ENCODE measurements at places on chromosomes 6 and 20.

- DNase-seq = no peak
These were observed 616.3 kb upstream of the MAN1A1 start for GRCh38 chr6:119965900-119966299.

DNA sequence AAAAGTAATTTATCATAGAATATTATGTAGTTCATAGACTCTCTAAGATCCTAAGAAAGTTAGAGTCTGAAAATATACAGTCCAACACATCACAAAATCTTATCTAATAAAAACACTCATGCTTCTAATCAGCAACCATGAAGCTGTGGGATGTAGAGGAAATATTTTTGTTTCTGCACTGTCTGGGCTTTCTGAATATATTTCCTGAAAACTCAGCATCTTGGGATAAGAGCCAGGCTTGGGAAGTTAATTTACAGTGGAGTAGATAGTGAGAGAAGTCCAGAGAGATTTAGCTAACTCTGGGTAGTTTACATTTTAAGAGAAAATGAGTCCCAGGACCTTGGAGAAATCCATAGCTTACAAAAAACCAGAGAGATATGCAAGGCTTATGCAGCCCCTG is 150.4 kb upstream of the BMP5 start:
- DNase-seq = no peak

DNA sequence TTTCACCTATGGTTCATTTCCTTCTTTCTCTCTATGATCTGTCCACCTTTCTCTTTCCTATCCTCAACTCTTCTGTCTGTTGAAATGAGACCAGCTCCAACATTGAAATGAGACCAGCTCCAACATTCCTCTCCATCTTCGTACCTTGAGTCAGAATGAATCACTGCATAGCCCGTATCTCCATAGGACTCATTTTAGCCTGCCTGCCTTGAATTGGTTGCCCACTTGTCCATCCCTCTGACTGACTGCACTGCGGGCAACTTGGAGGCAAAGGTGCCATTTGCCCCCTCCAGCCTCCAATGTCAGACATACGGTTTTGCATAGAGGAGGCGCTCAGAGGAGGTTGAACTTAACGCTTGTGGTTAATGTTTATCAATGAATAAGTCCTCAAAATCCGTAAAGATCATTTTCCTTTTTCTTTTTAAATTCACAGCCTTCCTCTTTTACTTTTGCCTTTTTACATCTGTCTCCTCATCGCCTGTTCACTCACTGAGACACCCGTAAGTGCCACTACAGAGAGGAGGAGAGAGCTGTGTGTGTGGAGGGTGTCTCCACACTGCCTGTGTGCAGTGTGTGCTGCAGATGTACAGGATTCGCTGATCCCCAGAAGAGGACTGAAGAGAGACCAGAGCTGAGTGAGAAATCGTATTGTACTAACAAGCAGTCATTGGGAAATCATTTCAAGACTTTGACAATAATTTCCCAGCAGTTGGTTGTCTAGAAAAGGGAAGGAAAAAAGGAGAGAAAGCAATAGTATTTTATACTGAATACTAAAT is 579.6 kb upstream of the MAP3K7 start:
- no peak for DNase-seq

DNA sequence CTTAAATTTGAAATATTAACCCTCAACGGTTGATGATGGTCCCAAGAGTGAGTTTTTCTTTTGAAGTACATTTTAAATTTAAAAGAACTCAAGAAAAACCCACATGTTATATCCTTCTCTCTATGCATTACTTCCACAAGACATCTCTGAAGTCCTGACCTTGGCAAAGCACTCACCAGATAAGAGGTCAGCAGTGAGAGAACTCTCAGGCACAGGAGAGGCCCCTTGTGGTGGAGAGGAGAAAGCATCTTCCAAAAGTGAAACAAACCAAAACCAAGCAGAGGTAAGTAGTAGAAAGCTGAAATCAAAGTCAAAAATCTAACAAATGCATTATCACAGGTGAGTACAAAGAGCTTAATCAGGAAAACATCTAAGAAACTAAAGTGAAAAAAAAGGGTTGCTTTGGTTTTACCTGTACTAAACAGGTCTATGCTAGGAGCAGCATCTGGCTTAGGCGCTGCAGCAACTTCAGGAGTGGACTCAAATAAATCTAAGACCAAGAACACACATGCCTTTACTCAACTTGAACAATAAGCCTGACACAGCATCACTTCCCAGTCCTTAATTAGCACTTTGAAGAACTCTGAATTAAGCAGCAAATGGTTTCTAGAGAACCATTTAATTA is 80.5 kb downstream of the PRSS35 start:
- DNase-seq = peak; percentile 12

DNA sequence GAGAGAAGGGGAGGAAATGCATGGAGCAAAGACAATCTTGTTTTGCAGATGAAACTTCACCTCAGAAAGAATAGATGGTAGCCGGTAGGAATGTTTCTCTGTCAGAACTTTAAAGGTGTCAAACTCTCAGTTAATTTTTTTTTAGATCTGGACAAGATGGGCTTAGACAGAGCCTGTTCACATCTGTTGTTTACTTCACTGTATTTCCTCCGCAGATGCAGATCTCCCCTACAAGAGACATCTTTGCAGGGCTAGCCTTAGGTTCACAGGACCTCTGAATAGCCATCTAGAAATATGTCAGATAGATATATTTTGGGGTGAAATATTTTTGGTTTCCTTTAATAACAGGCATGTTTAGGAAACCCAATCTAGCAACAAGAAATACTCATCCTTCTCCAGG is 12.1 kb upstream of the ZBP1 start:
- DNase-seq = no peak

DNA sequence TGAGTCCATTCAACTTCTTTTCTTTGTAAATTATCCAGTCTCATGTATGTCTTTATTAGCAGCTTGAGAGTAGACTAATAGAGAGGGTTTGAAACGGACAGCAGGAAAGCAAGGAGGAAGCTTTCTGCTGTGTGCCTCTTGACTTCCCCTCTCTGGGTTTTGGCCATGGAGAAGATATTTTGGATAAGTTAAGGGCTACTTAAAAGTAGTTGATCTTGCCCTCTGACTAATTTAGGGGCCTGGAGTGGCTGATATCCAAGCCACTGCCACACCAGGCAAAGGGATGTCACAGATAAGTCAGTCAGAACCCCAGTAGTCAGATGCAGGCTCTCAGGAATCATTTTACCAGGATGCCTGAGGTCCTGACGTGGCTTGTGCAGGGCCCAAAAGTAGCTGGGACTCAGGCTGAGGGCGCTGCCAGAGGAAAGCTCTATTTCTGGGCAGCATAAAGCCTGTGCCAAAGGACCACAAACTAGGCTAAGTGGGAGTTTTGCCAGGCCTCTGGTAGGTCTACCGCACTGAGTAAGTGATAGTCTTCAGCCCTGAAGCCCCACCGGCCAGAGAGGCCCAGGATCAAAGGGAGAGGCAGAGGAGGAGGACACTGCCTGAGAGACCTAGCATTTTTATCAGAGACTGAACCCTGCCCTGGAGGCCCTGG is 41.6 kb upstream of the IYD start:
- DNase-seq = no peak

DNA sequence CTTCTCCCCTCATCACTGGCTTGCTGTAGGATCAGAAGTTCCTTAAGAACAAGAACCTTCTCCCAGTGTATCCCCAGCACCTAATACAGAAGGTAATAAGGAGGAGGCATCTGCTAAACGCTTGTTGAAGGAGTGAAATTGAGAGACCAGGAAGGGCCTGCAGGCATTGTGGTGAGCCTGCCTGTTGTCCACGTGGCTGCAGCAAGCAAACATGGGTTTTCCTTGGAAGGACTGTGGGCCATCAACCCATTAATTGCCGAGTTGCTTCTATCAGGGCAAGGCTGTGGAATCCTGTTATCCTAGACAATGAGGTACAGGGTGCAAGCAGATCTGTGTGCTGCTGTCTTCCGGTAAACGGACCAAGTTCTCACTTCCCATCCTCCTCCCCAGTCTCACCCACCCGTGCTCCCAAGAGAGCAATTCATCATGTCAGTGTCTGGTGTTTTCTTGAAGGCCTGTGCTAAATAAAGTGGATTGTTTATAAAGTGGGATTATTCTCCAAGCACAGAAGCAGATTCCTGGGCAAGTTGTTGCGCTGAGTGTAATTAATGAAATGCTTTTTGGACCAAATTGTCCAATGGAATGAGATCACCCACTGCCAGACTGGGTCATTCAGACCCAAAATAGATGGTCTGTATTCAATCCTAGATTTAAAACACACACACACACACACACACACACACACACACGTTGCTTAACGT is 164.6 kb upstream of the CDYL start:
- DNase-seq = no peak

DNA sequence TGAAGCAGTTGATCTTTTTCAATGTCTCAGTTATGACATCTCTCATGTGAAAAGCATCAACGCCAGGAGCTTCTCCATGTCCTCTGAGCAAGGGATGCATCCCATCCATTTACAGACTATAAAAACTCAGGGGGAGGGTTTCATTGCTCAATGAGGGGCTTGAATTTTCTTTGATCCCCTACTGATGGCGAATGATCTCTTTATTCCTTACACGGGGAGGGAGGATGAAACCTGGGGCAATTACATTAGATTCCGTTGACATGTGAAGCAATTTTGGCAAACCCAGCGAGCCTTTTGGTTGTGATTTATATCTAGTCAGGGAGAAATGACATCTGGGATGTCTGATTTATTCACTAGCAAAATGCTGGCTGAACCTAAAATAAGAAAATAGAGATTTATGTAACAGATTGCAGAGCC is 268.9 kb downstream of the HIVEP2 start:
- DNase-seq = no peak

DNA sequence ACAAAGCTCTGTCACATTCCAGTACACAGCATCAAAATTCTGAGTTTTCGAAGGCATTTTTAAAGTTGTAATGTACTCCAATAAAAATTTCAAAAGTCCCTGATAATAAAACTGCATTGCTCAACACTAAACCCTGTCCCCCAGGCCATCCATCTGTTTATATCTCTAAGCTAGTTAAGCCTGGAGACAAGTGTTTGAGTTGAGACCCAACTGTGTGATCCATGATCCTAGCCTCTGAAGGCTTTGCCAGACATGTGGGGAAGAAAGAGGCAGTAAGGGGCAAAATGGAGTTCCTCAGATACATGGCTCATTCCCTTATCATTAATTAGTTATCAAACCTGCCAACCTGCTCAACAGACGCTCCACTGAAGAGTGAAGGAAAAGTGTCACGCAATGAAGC is 198.4 kb downstream of the ISM1 start:
- DNase-seq = no peak

DNA sequence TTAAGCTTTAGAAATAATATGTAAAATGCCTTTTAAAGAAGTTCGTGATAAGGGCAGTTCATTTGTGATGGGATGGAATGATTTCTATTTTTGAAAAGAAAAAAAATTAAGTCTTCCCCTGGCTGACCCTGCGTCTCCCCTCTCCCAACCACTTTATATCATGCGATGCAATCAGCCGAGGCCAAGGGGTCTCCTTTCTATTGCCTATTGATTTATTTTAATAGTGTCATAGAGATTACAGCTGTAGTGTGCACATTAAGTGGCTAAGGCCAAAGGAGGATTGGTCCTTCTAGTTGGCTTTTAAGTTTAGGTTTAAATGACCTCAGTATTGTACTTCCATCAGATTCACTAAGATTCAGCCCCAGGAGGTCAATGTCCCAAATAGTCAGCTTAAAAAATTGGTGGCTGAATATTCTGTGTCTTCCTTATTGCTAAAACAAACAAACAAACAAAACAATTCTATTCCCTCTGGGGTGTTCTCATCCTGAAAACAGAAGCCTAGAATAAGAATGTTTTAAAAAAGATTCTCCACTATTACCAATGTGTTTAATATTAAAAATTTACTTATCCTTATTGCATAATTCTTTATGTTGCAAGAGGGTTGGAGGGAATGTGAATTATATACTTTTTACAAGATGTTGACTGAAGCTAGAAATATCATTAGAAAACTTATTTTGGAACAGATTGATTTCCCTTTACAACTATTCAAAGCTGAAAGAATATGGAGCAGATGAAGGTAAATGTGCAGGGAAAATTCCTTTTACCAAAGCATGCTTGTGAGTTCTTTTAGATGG is 359.1 kb downstream of the SAMD5 start:
- no peak for DNase-seq

- DNase-seq = no peak
These were observed 3.2 kb upstream of the DYNLRB1 start for GRCh38 chr20:34512955-34513419.

GRCh38 chr6:150584065-150584464 is 15.6 kb upstream of the PLEKHG1 start:
- DNase-seq = no peak

GRCh38 chr20:830011-830521 is 3.4 kb upstream of the FAM110A start:
- DNase-seq = no peak

DNA sequence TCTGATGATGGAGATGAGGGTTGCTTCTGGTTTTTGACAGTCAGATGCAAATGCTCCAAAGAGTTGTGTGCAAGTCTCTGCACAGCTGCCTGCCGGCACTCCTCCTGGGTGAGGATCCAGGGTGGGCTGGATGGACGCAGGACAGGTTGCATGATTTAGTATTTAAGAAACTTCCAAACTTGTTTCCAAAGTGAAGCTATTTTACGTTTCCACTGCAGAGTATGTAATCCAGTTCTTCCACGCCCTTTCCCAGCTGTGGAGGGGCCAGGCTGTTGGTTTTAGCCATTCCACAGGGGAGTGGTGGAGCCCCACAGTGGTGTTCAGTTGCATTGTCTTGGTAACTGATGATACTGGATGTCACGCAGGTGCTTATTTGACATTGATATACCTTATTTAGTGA is 157.3 kb downstream of the THBS2 start:
- no peak for DNase-seq

- no peak for DNase-seq
These were observed 83.4 kb upstream of the NEDD9 start for GRCh38 chr6:11315743-11316437.

- no peak for DNase-seq
These were observed 7.7 kb downstream of the MANBAL start for GRCh38 chr20:37297066-37297736.

GRCh38 chr6:159184559-159184958 is 15.4 kb downstream of the FNDC1 start:
- no peak for DNase-seq

DNA sequence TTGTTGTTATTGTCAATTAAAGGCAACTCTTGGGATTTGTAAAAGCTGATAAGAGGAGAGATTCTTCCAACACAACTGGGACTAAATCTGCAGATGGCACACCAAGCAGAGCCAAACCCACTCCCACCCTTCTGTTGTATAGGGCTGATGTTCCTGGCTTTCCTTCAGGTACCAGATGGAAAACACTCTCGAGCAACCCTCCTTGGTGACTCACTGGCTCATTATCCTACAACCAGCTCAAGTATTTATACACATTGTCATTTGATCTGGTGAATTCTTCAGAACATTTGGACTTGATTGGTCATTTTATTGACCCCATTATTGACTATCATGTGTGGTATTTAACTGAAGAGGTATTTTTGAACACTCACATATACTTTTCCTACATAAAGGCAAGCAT is 190.3 kb upstream of the PCSK2 start:
- DNase-seq = no peak

DNA sequence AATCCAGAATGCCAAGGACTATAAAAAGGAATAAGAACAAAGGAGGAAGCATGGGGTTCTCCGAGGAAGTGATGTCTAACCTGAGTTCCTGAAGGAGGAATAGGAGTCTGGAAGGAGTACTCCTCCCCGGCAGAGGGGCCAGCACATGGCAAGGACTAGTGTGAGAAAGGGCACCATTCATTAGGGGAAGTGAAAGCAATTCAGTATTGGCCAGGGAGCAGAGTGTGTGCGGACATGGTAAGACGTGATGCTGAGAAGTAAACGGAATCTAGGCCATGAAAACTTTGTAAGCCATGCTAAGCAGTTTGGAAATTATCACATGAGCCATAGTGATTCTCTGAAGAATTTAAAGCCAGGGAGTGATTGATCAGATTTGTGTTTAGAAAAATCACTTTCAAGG is 218.9 kb upstream of the PRDM1 start:
- DNase-seq = no peak

- no peak for DNase-seq
These were observed 69.9 kb downstream of the SESN1 start for GRCh38 chr6:109024784-109025183.

Measured in WERI-Rb-1 (cell line).